Activated naive CD4-positive, alpha-beta T cell treated with anti-CD3 and anti-CD28 coated beads for 36 hours (primary cell): ENCODE measurements at places on chromosomes 6 and 20.

- no peak for DNase-seq
These were observed 18.1 kb upstream of the PXDC1 start for GRCh38 chr6:3769610-3770009.

- DNase-seq: no peak
These were observed 59.0 kb downstream of the IYD start for GRCh38 chr6:150427843-150428242.

- no peak for DNase-seq
These were observed 22.0 kb downstream of the RNF146 start for GRCh38 chr6:127288705-127289104.

GRCh38 chr6:7881765-7882500 is 28.7 kb downstream of the TXNDC5 start:
- no peak for DNase-seq

DNA sequence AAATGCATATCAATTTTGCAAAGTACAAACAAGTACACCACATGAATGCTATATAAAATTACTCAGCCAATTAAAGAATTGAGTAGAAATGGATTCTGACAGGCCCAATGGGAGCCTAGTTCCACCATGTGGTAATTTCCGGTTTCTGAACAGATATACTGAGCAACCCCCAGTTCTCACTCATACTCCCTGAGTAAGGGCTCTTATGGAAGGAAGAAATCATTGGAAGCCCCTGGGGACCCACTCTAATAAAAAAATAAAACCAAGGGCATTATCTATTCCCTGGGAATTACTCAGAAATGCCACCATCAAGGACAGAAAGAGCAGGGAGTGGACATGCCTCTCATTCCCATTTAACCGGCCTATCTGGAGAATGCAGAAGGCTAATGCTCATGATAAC is 34.6 kb downstream of the STX7 start:
- no peak for DNase-seq

GRCh38 chr6:98932381-98932780 is 15.4 kb downstream of the FBXL4 start:
- no peak for DNase-seq
